ENCODE measurements at places on chromosomes 4 and X.

- no peak for DNase-seq
These were observed 33.0 kb downstream of the FREM3 start for GRCh38 chr4:143667461-143667860.

DNA sequence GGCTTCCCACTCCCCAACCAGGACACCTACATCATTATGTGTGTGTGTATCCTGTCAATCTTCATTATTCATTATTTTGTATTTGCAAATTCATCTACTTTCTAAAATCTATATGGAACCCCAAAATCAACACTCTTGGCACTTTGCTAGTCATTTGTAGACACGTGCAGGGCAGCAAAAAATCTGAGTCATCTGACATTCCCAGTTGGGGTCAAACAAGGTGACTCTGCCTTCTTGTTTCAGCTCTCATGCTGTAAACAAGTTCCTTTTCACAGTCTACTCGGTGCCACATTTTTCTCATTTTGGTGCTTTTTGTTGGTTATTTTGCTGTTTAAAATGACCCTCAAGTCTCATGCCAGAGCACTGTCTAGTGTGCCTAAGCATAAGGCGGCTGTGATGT lies 5.9 kb downstream of the MRFAP1L1 start:
- DNase-seq, result no peak

DNA sequence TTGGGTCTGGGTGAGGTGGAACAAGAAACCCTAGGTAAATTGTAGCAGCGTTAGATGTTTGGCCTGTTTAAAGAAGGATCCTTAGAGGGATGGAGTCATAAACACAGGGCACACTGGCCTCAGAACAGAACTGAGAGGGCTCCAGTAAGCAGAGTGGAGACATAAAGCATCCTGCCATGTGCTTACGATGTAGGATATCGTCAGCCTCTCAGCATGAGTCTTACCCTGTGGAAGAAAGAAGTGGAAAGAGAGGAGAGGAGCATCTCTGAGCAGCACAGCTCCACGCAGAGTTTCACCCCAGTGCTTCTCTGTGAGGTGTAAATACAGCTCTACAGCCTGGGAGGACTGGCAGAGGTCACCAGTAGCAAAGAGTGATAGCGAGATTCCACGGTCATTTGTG lies 27.8 kb upstream of the SORBS2 start:
- no peak for DNase-seq

DNA sequence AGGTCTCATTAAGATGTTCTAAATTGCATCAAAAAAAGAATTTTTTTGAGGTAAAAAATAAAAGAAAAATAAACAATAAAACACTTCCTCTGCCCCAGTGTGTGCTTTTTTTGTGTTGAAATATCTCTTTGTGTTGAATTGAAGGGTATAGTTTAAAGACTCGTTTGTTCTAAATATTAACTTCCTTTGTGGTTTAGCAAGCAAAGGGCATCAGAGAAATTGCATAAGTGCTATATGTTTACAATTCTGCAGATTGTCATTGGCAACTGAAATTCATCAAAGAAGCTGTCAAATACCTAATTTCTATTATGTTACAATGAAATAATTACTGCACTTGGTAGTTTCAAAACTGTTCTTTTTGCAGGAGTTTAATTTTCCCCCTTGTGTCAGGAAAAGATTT lies 260.5 kb downstream of the DKK2 start:
- DNase-seq, result no peak

DNA sequence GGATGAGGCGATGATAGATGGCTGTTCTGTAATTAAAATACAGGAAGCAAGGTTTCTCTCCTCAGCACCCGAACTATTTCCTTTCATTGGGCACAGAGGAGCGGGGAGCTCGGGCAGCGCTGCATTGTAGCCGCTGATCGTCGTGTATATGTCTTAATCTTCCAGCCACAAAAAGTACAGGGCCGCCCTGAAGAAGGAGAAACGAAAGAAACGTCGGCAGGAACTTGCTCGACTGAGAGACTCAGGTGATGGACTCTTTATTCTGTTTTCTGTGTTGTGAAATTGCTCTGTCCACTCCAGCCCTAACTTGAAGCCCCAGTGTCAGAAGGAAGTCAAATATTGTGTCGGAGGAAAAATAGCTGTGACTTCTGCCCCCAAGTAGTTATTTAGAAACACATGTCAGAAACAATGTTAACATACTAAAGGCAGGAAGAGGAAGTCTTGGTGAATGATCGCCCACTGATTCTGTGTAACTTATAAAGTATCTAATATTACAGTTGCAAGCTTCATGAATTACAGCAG lies 546 bp downstream of the ZRSR2 start:
- DNase-seq, result peak; percentile 6

- no peak for DNase-seq
These were observed 147.7 kb downstream of the CPEB2 start for GRCh38 chr4:15149839-15150592.

Measured in stimulated activated CD8-positive, alpha-beta memory T cell treated with anti-CD3 and anti-CD28 coated beads, Interleukin-2, amount 100 ng/mL, for 1 hour (primary cell).